ENCODE measurements at places on chromosomes 12 and 14. TPM values are rescaled to one million over a fixed set of nuclear protein-coding genes. Genes with fewer than 3 reads are reported as not detected.

The ALDH1L2 gene
- 0.13 TPM for total RNA-seq

The KSR2 gene
- not detected for total RNA-seq

The STX2 gene
- total RNA-seq = 28.9 TPM

The CLEC7A gene
- total RNA-seq = not detected

The RPGRIP1 gene
- not detected for total RNA-seq

The CLEC2A gene
- total RNA-seq = not detected

The ETFRF1 gene
- total RNA-seq = 10.4 TPM

The ALX1 gene
- total RNA-seq = not detected

The ANO2 gene
- not detected for total RNA-seq

The TBK1 gene
- total RNA-seq = 20.3 TPM

The ARHGEF40 gene
- not detected for total RNA-seq

The GPR65 gene
- 20.4 TPM for total RNA-seq

The MAX gene
- 161 TPM for total RNA-seq

The PIWIL1 gene
- total RNA-seq = not detected

The SINHCAF gene
- total RNA-seq = 99.4 TPM

The ZNF891 gene
- 3.4 TPM for total RNA-seq

The RCOR1 gene
- total RNA-seq = 25.7 TPM

The ZBTB42 gene
- total RNA-seq = 5.6 TPM

The KCNC2 gene
- total RNA-seq = not detected

The RNASE4 gene
- 0.41 TPM for total RNA-seq

The HCAR3 gene
- total RNA-seq = not detected

The WDR20 gene
- total RNA-seq = 28.8 TPM

The RIMKLB gene
- total RNA-seq = 7.6 TPM

The TMEM132C gene
- total RNA-seq = not detected

The RNASE3 gene
- total RNA-seq = not detected

The GALNT9 gene
- not detected for total RNA-seq

The ASB2 gene
- 22.9 TPM for total RNA-seq

The RND1 gene
- total RNA-seq = 1.2 TPM

The INHBC gene
- not detected for total RNA-seq

The ING4 gene
- total RNA-seq = 45.8 TPM

The SRRM4 gene
- not detected for total RNA-seq

The BCL2L2 gene
- total RNA-seq = 3.0 TPM

The SERPINA9 gene
- total RNA-seq = not detected

The LRCOL1 gene
- not detected for total RNA-seq

The CCDC175 gene
- not detected for total RNA-seq

The KRT3 gene
- total RNA-seq = not detected

The CCER1 gene
- not detected for total RNA-seq

The LTBR gene
- total RNA-seq = 0.35 TPM

The BRF1 gene
- total RNA-seq = 40.5 TPM

The APOF gene
- total RNA-seq = not detected

The C12orf76 gene
- total RNA-seq = 29.8 TPM

The TESPA1 gene
- 123 TPM for total RNA-seq

The NPFF gene
- not detected for total RNA-seq

The COCH gene
- total RNA-seq = 0.70 TPM

The HCAR2 gene
- not detected for total RNA-seq

The TAS2R30 gene
- 2.2 TPM for total RNA-seq

The SLC38A4 gene
- not detected for total RNA-seq

The POTEM gene
- total RNA-seq = not detected

The TAS2R13 gene
- 1.0 TPM for total RNA-seq

The ASCL4 gene
- total RNA-seq = not detected

The SLCO1C1 gene
- not detected for total RNA-seq

The FOXN4 gene
- total RNA-seq = not detected

The KRT79 gene
- total RNA-seq = not detected

The ATN1 gene
- 29.4 TPM for total RNA-seq

The ETFBKMT gene
- 0.84 TPM for total RNA-seq

The SLC39A5 gene
- 0.51 TPM for total RNA-seq

The TAS2R46 gene
- 1.2 TPM for total RNA-seq

Measured in activated naive CD4-positive, alpha-beta T cell treated with anti-CD3 and anti-CD28 coated beads, Interleukin-2, amount 10 ng/mL, durations not matched to agents 5 hours and 36 hours (primary cell).